ENCODE measurements at places on chromosomes 11 and 22.

DNA sequence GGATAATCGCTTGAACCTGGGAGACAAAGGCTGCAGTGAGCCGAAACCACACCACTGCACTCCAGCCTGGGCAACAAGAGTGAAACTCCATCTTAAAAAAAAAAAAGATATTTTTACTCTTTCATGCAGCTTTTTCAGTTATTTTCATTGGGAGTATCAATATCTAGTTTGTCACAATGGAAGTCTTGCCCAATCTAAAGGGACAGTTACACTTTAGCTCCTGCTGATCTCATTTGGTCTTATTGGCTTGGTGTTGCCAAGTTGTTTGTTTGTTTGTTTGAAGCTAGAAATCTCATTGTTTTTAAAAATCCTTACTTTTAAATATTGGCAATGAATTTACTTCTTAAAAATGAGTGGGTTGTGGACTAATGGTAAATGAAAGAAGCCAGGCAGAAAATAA lies 24.7 kb downstream of the CEP295 start:
- no peak for DNase-seq

GRCh38 chr11:124752471-124753102 lies 532 bp upstream of the VSIG2 start:
- no peak for DNase-seq

- no peak for DNase-seq
These were observed 33.0 kb downstream of the GNB1L start for GRCh38 chr22:19821523-19822300.

GRCh38 chr11:119178166-119178680 lies 7.1 kb upstream of the NHERF4 start:
- no peak for DNase-seq

DNA sequence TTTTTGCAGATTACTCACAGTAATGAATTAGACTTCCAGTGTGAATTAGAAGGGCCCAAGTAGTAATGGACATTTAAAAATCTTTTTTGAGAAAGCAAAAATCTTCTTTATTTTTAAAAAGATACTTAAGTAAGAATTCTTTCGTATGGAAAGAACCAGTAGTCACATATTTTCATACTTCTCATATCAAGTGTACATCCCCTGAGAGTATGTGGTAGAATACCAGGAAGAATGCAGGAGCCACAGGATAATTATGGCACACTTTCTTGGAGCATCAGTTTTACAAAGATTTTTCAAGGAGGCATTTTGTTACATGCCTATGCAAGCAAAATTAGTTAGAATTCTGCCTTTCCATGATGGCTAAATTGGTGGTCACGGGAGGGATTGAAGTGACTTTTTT lies 28.1 kb downstream of the POLD3 start:
- DNase-seq: no peak

DNA sequence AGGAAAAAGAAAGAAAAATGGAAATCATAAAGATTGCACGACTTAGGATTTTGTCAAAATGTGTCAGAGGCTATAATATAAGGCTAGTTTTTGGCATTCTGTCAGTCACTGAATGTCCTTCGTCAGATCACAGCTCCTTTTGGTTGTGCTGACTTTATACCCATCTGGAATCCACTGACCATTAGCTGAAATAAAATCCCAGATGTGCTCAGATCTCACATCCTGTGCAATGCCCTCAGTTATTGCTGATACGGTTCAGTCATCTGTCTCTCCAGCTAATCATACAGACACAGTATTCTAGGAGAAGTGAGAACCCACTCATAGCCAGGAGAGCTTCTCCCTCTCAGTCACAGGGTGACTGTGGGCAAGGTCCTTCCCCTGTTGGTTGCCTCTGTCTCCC lies 11.5 kb downstream of the CD44 start:
- no peak for DNase-seq

GRCh38 chr11:14908214-14908880 lies 16.3 kb upstream of the CYP2R1 start:
- peak; percentile 22 for DNase-seq
